HFFc6 (cell line): ENCODE measurements at places on chromosomes 5 and 9. TPM values are rescaled to one million over a fixed set of nuclear protein-coding genes. Genes with fewer than 3 reads are reported as not detected.

- DNase-seq: no peak
Observed at GRCh38 chr5:52469420-52469819, 318.3 kb upstream of the ITGA1 start.

DNA sequence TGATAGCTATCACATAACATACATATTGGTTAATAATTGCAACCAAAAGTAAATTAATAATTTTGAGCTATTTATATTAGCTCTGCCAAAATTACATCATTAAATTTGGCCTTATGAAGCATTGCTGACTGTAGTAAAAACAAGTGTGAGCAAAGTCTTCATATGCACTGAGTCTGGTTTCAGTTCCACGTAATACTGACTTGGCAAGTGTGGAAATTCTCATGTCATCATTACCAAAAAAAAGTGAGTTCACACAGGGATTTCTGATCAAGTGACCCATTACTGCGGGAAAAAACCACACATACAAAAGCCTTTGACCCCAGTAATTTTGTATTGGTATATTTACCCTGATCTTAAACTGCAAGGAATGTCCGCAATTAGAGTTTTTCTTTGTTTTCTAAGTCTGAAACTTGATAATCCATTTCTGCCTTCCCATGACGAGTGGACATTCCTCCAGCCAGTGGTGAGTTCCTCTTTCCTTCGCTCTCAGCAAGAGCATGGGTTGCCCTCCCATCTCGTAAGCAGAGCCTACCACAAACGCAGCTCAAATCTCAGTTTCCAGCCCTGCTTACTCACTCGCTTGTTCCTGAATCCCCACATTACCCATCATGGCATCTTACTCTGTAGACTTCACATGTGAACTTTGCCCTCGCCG lies 220.2 kb upstream of the DMRT1 start:
- no peak for DNase-seq

GRCh38 chr5:125370461-125371205 lies 624.2 kb upstream of the ZNF608 start:
- DNase-seq: no peak

- peak; percentile 62 for DNase-seq
Observed at GRCh38 chr5:169581580-169582227, 1.9 kb upstream of the SPDL1 start.

SPATA31C1 gene
- not detected in 3 replicates for total RNA-seq

DNA sequence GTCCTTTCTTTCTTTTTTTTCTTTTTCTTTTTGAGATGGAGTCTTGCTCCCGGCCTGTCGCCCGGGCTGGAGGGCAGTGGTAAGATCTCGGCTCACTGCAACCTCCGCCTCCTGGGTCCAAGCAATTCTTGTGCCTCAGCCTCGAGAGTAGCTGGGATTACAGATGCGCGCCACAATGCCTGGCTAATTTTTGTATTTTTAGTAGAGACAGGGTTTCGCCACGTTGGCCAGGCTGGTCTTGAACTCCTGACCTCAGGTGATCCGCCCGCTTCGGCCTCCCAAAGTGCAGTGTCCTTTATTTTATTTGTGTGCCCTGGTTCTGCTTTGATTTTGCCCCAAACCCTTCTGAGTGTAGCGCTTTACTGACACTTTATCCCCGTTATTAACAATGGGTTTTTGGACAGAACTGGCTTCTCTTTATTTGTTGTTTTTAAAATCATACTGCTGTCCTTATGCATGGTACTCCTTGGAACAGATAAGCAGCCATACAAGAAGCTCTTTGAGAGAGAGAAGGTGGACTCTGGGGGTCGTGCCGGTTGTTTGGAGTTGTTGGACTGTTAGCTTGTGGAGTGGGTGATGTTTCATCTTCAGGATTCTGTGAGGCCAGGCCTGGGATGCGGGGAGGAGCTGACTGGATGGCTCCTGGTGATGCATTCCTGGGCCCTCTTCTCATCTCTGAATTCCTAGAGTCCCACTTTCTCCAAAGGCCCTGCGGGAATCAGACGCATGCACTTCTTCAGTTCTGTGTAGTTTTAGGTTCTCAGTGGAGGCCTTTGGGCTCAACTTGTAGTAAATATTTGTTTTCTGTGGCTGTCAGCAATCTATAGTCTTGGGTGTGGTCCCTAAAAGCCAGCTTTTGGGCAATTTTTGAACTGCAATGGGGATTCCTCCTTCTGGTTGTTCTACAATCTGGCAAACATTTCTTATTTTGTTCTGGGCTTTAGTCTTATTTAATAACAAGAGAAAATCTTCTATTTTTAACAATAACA lies 47.8 kb downstream of the PTTG1 start:
- DNase-seq: no peak
